ENCODE measurements at places on chromosomes 16 and 17.
A peak's percentile ranks its signal among the peaks of the same experiment; 100 is the strongest.

DNA sequence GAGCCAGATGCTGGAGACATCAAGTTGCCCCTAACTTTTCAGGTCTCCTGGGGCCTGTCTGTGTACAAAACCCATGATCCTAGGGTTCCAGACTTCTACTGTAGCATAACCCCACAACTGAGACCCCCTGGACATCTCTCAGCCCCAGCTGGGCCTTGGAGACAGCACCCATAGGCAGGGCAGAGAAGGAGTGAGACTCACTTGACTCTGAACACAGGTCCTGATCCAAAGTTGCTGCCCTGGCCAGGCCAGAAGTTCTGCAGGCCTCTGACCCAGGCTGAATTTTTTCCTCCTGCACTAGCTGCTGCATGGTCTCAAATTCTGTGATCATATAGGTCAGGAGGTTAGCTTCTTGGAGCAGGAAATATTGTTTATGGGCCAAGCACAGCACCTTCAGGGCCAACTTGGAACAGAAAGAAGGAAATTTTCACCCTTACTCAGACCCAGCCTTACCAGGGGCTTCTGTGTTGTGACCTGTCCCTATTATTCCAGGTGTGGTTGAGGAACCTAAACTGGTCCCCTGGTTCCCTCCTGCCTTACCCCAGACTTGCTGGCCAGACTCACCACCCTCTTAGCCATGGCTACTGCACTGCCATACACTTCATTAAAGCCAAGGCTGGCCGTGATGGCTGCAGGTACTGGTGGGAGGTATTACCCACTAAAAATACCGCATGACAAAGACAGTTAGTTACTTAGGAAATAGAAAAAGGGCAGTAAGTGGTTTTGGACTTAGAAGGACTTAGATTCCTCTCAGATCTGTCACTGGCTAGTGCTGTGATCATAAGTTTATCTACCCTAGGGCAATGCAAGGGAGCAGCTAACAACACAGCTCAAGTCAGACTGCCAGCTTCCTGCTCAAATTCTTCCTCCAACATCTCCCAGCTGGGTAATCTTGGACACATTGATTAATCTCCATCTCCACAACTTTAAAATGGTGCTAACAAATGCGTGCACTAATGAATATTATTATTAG lies 2180.1 kb downstream of the TP53TG3F start:
- no peak for DNase-seq

DNA sequence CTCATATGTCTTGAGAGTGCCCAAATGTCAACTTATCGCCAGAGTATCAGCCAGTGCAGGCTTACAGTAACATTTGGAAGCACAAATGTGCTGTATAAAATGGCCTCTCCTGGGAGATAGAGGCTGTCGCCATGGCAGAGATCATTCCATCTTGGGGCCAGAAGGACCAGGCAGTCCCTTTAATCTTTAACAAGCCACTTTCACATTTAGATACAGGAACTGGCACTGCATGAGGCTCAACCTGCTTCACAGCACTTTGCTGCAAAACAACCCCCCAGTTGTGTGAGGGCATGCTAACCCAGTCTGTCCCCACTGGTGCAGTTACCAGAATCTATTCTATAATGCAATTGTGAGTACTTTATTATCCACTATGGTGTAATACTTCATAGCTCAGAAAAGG lies 4.7 kb upstream of the RFFL start:
- DNase-seq, result no peak

- DNase-seq, result no peak
Measured at GRCh38 chr17:71553381-71553780, 567.4 kb upstream of the SOX9 start.

DNA sequence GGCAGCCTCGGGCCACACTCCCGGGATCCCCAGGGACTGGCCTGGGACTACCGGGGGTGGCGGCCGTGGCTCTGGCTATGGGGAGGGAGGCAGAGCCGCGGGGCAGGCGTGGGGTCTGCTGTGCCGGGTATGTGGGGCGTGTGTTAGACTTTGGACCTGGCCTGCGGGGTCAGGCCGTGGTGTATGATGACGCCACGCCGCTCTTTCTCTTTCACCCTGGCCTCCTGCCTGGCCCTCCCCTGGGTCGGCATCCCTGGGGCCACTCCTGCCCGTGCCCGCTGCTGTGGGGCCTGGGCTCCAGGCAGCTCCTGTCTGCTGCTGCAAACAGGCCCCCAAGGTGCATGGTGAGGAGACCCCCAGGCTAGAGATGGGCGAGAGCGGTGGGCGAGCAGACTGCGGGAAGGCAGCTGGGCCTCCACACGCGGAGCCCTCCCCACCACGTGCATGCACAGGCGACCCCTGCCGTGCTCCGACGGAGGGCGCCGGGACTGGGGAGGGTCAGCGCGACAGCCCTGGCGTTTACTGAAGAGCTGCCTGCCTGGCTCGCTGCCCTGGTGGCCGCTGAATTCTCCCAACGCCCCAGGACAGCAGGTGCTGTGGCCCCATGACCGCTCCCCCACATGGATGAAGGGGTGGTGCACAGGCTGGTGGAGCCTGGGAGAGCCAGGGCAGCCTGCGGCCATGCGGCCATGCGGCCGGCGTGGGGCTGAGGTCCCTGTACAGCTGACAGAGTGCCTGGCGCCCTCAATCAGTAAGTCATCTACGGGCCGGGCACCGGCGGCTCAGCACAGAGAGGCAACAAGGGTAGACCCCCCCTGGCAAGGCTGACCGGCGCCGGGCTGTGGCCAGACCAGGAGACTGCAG lies 16.0 kb downstream of the CAPN15 start:
- DNase-seq, result no peak

GRCh38 chr17:64627797-64628196 lies 34.3 kb downstream of the SMURF2 start:
- no peak for DNase-seq

- DNase-seq, result no peak
Measured at GRCh38 chr17:34899643-34900291, 61.5 kb downstream of the CCT6B start.

- DNase-seq, result no peak
Measured at GRCh38 chr16:13138528-13138927, 237.1 kb downstream of the SHISA9 start.

DNA sequence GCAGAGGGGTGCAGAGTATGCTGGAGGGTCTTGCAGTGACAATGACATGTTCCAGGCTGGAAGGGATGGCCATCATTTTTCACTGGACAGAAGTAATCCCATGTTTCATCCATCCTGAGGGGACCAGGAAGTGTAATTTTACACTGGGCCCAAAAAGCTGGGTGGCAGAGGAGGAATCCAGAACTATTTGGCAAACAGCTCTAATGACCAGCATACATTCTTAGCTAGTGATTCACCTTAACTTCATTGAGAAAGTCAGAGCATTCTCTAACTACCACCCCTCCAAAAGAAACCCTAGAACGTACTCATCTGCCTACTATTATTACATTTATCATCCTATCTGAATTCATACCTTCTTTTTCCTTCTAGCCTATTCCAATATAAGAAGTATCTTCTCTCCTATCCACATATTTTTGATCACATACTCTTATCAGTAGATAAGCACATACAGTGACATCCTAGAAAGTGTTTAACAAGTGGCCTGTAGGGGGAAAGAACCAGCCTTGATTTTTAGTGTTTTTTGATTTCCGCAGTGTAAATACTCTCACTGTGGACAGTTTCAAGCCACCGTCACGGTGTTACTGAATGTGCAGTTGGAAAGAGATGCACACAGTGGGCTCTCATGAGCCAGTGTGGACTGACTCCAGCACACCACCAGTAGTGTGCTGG lies 118.1 kb downstream of the FTO start:
- DNase-seq, result peak; percentile 80

DNA sequence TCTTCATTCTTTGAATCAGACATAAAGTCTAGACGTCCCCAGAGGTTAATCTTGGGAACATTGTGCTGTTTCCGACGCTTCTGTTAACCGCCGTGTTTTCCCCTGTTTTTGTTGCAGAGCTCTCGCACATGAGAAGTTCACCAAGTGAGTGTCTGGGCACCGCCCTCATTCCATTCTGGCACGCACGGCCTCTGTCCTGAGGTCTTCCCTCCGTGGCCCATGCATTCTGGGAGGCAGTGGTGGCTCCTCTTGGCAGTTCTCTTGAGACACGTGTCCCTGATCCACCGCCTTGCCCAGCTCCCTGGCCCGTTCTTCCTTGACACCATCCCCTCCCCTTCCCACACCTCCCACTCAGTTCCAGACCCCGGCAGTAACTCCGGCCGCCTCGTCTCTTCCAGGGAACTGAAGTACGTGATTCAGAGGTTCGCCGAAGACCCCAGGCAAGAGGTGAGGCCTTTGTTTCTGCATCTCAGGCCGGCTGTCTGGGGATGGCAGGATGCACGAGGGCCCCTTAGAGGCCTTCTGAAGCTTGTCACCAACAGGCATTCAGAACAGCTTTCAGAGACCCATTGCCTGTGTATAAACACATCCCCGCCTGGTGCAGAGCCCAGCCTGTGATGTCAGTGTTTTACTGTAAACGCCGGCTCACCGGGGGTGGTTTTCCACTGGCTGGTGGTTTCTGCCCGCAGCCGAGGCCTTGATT lies 85.9 kb upstream of the PLCG2 start:
- DNase-seq, result no peak
